ENCODE measurements at places on chromosomes 12 and 14.
A peak's percentile ranks its signal among the peaks of the same experiment; 100 is the strongest.

GRCh38 chr12:111569363-111570083 is 29.6 kb downstream of the ATXN2 start:
- DNase-seq: no peak

- DNase-seq: no peak
Observed at GRCh38 chr12:95286713-95287112, 69.1 kb downstream of the VEZT start.

- peak; percentile 64 for DNase-seq
Observed at GRCh38 chr12:2959505-2960389, 550 bp downstream of the TEAD4 start.

GRCh38 chr12:72574138-72574537 is 302.0 kb downstream of the TRHDE start:
- DNase-seq: no peak

- DNase-seq: no peak
Observed at GRCh38 chr12:7075939-7076338, 15.4 kb downstream of the C1S start.
